Activated CD4-positive, alpha-beta memory T cell treated with anti-CD3 and anti-CD28 coated beads, Interleukin-2, amount 10 ng/mL, durations not matched to agents 7 days and 5 days (primary cell): ENCODE measurements at places on chromosomes 1 and 21.

DNA sequence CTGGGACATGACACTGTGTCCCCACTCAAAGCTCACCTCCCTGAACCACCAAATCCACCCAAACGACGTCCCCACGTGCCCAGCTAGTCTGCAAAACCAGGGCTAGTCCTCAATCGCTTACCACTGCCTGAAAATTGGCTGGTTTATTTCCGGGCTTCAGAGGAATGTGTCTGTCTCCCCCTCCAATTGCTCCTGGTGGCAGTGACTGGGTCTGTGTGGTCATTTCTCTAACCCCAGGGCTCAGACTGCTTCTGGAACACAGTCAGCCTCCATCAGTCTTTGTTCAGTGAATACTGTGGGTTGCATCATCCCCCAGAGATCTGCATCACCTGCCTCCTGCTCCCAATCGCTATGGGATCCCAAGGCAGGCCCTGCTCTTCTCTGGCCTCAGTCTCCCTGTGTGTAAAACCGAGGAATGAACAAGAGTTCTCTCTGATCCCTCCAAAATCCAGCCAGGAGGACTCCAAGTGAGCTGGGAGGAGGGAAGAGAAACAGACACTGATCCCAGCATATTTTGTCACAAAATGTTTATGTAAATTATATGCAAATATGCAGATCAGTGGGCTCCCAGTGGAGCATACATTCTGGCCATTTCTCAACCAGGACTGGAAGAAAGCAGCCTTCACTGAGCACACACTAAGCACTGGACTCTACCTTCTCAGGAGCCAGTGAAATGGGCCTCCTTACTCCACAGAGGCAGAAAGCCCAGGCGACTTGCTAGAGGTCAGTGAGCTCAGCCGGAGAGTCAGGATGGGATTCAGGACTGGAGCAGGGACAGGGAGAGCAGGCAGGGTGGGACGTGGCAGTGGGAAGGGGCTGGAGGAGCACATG, 20.9 kb downstream of the SDC3 start:
- no peak for DNase-seq

GRCh38 chr21:34946385-34946840, 102.7 kb downstream of the RUNX1 start:
- no peak for DNase-seq

GRCh38 chr1:37153116-37154100, 119.1 kb upstream of the GRIK3 start:
- DNase-seq: no peak

GRCh38 chr21:36579898-36580297, 100.0 kb upstream of the CLDN14 start:
- no peak for DNase-seq

DNA sequence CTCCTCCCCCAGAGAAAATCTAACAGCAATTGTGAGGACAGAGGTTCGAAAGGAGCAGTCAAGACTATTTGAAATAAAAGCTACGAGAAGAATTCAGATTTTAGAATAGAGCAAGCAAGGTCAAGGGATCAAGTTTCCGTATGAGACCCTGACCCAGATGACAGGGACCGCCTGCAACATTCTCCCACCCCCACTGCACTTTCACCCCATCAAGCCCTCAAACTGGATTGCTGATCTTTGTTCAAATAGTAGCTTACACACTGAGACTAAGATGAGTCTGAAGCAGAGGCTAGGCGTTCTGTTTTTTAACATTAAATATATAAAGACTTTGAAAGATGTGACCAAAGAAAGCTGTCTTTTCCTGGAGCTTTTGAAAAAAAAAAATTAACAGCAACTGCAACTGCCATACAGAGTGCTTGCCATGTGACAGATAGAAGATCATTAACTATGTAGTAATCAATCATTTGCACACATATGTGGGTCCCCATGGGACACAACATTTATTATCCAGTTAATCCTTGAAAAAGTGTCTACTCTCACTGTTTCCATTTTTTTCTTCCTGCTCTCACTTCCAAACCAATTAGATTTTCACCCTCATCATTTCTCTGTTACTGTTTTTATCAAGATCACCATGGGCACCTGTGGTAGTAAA, 120.0 kb downstream of the GRIK1 start:
- no peak for DNase-seq

DNA sequence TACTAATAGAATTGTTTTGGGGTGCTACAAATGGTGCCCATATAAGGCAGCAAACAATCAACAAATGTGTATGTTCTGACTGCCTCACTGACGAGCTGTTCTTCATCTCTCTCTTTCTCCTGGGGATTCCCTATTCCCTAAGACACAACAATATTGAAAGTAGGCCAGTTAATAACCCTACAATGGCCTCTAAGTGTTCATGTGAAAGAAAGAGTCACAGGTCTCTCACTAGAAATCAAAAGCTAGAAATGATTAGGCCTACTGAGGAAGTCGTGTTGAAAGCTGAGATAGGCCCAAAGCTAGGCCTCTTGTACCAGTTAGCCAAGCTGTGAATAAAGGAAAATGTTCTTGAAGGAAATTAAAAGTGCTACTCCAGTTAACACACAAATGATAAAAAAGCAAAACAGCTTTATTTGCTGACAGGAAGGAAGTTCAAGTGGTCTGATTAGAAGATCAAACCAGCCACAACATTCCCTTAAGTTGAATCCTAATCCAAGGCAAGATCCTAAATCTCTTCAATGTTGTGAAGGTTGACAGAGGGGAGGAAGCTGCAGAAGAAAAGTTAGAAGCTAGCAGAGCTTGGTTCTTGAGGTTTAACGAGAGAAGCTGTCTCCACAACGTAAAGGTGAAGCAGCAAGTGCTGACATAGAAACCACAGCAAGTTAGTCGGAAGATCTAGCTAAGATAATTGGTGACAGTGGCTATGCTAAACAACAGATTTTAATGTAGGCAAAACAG, 26.3 kb downstream of the ATP2B4 start:
- DNase-seq: no peak

GRCh38 chr1:222331340-222331739, 216.6 kb downstream of the HHIPL2 start:
- no peak for DNase-seq

GRCh38 chr1:223087291-223088255, 55.5 kb downstream of the TLR5 start:
- no peak for DNase-seq

- DNase-seq: no peak
Measured at GRCh38 chr1:238811211-238811879, 575.0 kb upstream of the CHRM3 start.
